ENCODE measurements at places on chromosomes 3 and 15.

- DNase-seq, result peak; percentile 4
Observed at GRCh38 chr15:58771621-58772250, 634 bp downstream of the MINDY2 start.

GRCh38 chr3:4848176-4848825, 130.9 kb upstream of the BHLHE40 start:
- DNase-seq, result no peak

GRCh38 chr3:103372031-103372430, 937.2 kb downstream of the ZPLD1 start:
- no peak for DNase-seq

DNA sequence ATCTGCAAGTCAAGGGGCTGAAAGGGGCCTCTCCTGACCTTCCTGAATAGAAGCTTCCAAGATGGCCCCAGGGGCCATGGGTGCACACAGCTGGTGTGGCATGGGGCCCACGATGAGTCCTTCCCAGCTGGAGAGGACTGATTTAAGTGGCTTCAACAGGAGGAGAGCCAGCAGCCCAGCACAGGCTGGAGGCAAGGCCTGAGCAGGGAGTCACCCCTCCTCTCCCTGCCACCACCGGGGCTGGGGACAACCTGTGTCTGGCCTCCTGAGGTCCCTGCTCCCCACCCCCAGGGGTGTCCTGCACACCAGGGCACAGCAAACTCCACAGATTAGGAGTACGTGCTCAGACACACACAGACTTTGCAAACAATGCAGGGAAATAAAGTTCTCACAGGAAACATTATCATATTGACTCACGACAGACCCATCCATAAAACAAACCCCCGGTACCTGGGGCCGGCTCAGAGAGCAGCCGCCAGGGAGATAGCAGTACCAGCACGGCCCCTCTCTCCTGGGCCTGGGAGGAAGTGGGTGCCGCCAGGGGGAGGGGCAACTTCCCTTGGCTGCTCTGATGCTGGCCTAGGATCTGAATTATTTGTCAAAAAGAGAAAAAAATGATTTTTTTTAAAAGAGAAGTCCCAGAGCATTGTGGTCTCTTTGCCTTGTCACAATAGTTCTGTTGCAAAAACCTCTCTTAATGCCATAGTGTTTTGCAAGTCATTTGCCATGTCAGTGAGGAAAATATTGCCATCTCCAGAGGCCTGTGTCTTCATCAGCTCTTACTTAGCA, 21.9 kb upstream of the TSEN2 start:
- no peak for DNase-seq

- no peak for DNase-seq
Observed at GRCh38 chr3:9251055-9251786, 1.8 kb upstream of the SRGAP3 start.

DNA sequence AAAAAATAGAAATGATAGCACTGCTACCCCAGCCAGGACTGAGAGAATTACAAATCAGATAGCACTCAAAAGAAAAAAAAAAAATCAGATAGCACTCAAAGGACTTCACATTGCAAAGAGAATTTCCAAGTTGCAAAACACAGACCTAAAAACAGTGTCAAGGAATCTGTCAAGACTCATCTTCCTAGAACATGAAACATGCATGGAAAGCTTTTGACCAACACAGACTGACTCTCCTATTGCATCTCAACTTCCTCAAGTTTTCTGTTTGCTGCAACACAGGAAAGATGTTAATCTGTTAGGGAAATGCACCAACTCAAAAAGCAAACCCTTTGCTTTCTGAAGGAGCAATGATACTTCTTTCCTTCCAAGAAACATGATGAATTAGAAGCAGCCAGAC, 42.3 kb downstream of the RAB27A start:
- DNase-seq, result no peak

- DNase-seq, result no peak
Observed at GRCh38 chr15:85094685-85095084, 113.0 kb downstream of the PDE8A start.

DNA sequence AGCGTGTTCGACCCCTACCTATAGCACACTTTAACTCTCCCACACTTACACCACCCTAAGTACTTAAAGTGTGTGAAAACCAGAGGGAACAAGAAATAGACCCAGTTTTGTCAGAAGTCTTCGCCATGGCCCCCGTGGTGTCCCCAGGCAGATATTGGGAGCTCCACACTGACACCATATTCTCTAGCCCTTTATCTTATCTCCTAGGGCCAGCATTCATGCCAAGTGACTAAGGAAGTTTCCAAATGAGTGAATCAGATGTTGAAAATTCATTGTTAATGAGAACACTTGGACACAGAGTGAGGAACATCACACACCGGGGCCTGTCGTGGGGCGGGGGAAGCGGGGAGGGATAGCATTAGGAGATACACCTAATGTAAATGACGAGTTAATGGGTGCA, 31.8 kb downstream of the P3H2 start:
- no peak for DNase-seq
